ENCODE measurements at places on chromosomes 4 and X.

- peak overlapping the region; percentile 88 for H3K27ac ChIP-seq
- H3K36me3 ChIP-seq = peaks cover 11% of the 10 kb centered on the region
- peaks cover 31% of the 10 kb centered on the region for H3K4me1 ChIP-seq
- H3K4me3 ChIP-seq = peak overlapping the region; percentile 31
- H3K27me3 ChIP-seq = no peaks in the 10 kb centered on the region
- peak; percentile 37 for DNase-seq
Measured at GRCh38 chrX:110168585-110168984, 149.3 kb downstream of the AMMECR1 start.

DNA sequence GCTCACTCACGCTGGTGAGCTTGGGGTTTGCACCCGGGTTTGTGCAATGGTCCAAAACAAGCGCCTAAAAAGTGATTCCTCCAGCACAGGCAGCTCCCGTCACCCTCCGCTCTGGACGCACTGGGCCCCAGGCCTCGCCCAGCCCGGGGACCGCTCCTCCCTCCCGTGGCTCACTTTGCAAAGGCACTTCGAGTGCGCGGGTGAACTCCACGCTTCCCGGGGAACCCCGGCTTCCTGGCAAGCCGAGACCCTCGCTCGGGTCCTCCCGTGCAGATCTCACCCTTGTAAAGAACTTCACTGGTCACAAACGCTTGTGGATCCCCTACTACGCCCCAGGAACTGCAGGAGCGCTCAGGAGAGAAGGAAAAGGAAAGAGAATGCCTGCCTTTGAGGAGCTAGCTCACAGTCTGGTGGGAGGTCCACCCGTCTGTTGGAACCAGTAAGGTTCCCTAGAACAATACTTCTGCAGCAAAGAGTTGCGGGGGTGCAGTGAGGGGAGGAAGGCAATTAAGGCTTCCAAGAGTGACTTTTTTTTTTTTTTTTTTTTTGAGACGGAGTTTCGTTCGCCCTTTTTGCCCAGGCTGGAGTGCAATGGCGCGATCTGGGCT is at the start of gene CTPS2:
Gene CTPS2, minus strand, starts transcription at position 122 of the 608 bp plus-strand sequence. CDS start 9,767 bp downstream, outside the sequence.
- peak within 1 kb of the TSS; percentile 78 for H3K27ac ChIP-seq
- H3K27me3 ChIP-seq = no peaks in the 10 kb centered on the region
- peak; percentile 47 for DNase-seq

DNA sequence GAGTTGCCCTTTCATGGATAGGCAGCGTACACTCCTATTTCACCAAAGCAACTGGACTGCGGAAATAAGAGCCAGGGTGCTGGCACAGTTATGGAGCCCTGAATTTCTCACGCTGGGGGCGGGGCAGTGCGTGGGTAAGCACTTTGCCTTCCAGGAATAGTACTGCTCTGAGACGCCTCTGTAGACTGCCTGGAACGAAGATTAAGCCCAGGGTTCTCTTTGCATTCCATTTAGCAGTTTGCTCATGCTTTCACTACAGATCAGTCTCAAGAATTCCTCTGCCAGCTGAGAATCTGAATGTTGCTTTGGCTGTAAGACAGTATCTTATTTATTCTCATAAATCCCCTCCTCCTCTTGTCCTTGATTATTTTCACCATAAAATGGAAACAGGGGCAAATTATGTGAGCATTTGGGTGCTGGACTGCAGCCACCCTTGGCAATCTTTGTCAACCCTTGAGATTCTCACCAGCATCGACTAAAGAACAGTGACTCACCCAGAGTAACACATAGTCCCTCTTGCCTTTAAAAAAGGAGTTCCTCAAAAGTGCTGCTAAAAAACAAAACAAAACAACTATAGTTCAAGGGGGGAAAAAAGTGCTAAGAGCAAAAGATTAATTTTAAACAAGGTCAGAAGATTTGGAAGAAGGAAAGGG is 88.9 kb upstream of the CITED1 start:
- H3K4me1 ChIP-seq = peaks cover 24% of the 10 kb centered on the region
- H3K27me3 ChIP-seq = no peaks in the 10 kb centered on the region

DNA sequence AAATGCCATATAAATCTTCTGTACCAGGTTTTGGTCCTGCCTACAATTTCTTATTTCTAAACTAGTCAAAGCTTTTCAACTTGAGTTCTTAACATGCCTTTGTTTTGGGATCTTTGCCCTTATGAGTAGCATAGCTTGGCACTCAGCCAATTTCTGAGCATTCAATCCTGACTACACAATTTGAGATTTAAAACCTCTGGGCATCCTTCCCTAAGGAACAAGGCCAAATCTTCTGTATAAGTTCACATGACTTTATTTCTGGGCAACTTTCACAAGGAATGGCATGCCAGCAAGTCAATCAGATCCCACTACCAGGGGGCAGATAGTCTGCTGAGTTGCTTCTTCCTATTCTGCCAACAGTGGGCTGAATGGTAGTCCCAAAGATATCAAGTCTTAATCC is 254.2 kb downstream of the ADAMTS3 start:
- peaks cover 58% of the 10 kb centered on the region for H3K4me1 ChIP-seq
- no peaks in the 10 kb centered on the region for H3K36me3 ChIP-seq
- H3K27ac ChIP-seq = no peak overlapping the region
- H3K4me3 ChIP-seq = no peak overlapping the region
- peak; percentile 68 for DNase-seq

GRCh38 chr4:7429069-7429416 is 5.7 kb downstream of the PSAPL1 start:
- peaks cover 30% of the 10 kb centered on the region for H3K27me3 ChIP-seq
- no peak overlapping the region for H3K27ac ChIP-seq
- no peaks in the 10 kb centered on the region for H3K4me1 ChIP-seq
- no peaks in the 10 kb centered on the region for H3K36me3 ChIP-seq
- no peak for DNase-seq

DNA sequence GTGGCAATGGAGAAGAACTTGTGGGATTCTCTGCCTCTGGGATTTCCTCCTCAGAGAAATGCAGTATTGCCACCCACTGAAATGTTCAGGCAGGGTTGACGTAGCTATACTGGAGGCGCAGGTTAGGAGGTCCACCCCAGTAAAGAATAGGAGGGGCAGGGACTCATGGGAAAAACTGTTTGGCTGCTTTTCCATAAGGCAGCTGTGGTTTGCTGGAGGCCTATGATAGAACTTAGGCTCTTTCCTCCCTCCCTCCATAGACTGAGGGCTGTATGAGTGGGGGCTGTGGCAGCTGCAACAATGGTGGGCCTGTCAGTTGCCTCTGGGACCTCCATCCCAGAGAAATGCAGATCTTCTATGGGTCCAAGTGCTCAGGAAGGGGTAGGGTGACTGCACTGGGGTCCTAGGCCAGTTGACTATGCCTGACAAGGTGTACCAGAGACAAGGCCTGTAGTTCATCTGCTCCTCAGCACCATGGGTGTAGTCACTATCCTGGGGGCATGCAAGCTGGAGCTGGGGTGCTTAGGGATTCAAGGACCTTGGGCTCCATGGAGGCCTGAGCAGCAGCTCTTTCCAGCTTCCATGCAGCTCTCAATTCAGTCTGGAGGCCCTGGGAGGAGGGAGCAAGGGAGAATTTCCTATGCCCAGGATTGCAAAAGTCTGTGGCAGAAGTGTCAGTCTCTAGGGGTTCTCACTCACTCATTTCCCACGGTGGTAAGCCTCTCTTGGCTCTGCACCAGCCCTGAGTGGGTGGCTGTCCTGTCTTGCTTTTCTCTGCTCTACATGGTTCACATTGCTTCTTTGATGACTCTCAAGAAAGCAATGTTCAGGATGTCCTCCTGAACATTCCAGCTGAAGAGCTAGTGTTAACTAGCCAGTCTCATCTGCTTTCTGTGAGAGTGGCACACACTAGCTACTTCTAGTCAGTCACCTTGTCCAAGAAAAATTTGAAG is 353.0 kb downstream of the IDS start:
- no peak overlapping the region for H3K27ac ChIP-seq
- H3K4me3 ChIP-seq = no peak overlapping the region
- DNase-seq = no peak
- H3K4me1 ChIP-seq = no peaks in the 10 kb centered on the region

DNA sequence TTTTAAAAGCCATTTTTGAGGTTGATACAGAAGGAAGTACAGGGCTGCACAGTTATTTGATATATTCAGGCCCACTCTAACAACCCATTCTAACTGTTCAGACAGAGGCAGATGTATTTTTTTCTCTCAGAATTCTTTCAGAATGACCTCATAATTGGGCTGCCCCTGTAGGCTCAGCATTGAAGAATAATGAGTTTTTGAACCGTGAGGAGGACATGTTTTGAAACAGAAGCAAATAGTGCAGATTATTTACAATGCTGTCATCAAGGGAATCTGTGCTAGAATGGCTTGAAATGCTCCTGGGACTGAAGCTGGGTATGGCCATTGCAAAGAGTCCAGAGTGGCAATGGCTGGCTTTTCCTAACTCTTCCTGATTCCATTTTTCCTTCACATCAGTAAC is 158.1 kb downstream of the SOX3 start:
- DNase-seq = no peak
- H3K36me3 ChIP-seq = no peaks in the 10 kb centered on the region
- no peak overlapping the region for H3K27ac ChIP-seq
- H3K4me3 ChIP-seq = no peak overlapping the region

DNA sequence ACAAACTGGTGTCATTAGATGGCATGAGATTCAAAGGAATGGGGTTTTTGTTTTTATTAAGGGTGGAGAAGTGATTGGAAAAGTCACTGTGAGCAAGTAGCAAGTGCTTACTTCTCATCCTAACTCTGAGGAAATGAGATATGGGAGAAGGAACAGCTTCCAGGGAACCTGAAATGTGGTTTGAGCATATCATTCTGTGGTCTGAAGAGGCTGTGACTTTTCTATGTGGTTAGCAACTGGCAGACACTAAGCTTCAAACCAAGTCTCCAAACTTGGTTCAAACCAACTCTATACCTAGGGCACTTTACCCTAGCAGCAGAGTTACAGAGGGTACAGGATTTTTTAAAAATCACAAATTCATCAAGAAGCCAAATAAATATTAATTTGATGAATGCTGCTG is 58.2 kb downstream of the DCLK2 start:
- peak overlapping the region; percentile 77 for H3K4me3 ChIP-seq
- DNase-seq = peak; percentile 53
- H3K27ac ChIP-seq = peak overlapping the region; percentile 83
- H3K4me1 ChIP-seq = peaks cover 94% of the 10 kb centered on the region
- no peaks in the 10 kb centered on the region for H3K27me3 ChIP-seq

- no peaks in the 10 kb centered on the region for H3K36me3 ChIP-seq
- H3K4me1 ChIP-seq = peaks cover 61% of the 10 kb centered on the region
- peak overlapping the region; percentile 46 for H3K4me3 ChIP-seq
Measured at GRCh38 chrX:110734894-110735541, 60.6 kb downstream of the CHRDL1 start.

DNA sequence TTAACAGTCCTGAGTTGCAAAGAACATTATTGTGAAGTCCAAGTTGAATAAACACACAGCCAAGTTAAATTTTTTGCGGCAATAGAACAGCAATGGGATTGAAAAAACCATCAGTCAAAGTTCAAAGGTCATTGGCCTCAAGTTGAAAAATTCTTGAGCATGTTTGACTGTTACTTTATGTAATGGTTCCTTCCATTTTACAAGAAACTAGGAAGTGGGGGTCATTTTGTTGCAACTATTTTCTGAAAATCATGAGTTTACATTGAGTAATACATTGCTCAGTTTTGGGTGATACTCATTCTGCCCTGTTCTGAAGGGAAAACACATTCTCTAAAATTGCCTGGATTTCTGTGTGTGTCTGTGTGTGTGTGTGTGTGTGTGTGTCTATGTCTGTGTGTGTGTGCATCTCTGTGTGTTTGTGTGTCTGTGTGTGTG is 5.2 kb upstream of the IRF2 start:
- H3K27me3 ChIP-seq = peaks cover 2% of the 10 kb centered on the region
- peaks cover 26% of the 10 kb centered on the region for H3K4me1 ChIP-seq
- H3K27ac ChIP-seq = no peak overlapping the region
- no peak overlapping the region for H3K4me3 ChIP-seq
- peaks cover 7% of the 10 kb centered on the region for H3K36me3 ChIP-seq

GRCh38 chrX:19225909-19226308 is 103.6 kb upstream of the ADGRG2 start:
- H3K4me1 ChIP-seq = no peaks in the 10 kb centered on the region
- DNase-seq = no peak
- H3K27me3 ChIP-seq = peaks cover 2% of the 10 kb centered on the region
- no peak overlapping the region for H3K27ac ChIP-seq
- no peak overlapping the region for H3K4me3 ChIP-seq

All from HFFc6 (cell line).